ENCODE measurements at places on chromosomes 2 and 18. TPM values are rescaled to one million over a fixed set of nuclear protein-coding genes. Genes with fewer than 3 reads are reported as not detected.
A peak's percentile ranks its signal among the peaks of the same experiment; 100 is the strongest.

DNA sequence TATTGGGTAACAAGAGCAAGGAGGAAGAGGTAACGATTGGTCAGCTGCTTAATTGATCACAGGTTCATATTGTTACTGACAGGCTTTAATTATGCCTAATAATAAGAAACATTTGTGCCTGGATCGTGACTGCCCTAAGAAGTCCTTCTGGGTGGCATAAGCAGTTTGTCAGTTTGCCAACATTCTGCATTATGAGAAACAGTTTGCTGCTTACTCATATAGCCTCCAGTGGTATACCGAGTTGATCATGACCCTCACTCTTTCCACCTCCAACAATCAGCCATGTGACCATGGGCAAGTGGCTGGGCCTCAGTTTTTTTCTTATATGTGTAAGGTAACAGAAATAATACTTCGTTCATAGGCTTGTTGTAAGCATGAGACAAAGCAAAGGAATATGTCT lies 96.6 kb upstream of the CABLES1 start:
- DNase-seq: peak; percentile 75

DNA sequence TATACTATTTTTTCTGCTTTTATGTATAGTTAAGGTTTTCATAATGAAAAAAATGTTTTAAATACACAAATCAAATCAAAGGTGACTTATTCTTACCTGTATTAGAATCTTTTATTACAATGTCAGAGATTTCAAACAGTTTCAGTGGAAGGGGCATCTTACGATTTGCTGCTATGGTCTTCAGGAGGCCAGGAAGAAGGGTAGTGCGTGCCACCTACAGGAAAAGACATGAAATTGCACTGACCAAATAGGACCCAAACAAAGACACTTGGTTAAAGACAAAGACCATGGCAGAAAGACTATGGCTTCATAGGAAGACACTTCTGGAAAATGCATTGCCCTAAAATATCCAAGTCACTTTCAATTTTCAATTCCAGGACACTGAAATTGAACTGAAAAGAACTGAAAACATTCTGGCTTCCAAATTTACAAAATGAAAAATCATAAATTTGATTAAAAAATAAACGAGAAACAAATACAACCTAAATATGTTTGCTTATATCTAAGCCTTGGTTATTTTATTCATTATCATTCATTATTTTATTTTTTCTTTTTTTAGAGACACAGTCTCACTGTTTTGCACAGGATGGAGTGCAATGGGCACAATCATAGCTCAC lies 42.1 kb downstream of the FARSB start:
- DNase-seq: peak; percentile 74

GRCh38 chr2:207363761-207364290 lies 165.9 kb upstream of the CREB1 start:
- DNase-seq: no peak

DNA sequence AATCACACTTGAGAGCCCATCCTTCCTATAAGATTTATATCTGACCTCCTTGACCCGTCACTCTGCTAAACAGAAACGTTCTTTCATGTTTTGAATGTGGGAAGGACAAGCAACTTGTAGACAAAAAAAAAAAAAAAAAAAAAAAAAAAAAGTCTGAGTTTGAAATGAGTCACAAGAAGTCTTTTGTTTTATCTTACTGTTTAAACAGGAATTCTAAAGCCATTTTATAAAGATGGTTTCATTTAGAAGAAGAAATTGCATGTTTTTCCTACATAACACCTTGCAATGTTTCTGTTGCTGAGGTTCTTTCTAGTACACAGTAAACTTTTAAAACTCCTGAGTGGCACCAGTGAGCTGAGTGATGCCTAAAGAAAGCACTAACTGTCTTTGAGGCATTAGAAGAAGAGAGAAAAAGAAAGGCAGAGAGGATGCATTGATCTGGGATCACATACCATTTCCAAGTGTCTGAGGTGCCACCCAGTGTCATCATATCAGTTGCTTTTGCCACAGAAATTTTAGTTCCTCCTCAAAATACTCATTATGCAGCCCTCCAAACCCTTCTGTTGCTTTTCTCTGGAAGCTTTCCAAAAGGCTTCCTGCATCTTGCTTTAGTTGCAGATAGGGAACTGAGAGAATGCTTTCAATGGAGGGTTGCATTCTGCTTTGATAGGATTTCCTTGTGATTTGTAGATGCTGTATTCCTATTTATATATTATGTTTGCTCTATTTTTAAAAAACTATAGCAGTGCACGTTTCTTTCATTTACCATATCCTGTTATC lies 69.1 kb downstream of the ACVR2A start:
- DNase-seq: peak; percentile 31

DNA sequence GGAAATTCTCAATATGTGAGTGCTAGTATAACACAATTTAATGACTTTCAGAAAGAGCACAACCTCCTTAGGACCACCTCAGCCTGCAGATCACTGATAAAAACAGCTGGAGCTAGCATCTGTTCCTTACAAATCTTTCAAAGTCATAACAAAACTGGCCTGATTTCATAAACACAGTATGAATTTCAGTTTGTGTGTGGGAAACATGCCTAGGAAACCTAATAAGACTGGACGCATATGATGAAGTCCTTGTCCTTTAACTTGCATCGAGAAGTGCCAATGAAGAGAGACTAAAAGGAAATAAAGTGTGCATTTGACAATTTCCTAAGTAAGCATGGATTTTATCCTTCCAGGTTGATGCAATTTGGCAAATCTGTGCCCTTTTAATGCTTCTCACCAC lies 74.1 kb upstream of the KLHL14 start:
- DNase-seq: no peak

DNA sequence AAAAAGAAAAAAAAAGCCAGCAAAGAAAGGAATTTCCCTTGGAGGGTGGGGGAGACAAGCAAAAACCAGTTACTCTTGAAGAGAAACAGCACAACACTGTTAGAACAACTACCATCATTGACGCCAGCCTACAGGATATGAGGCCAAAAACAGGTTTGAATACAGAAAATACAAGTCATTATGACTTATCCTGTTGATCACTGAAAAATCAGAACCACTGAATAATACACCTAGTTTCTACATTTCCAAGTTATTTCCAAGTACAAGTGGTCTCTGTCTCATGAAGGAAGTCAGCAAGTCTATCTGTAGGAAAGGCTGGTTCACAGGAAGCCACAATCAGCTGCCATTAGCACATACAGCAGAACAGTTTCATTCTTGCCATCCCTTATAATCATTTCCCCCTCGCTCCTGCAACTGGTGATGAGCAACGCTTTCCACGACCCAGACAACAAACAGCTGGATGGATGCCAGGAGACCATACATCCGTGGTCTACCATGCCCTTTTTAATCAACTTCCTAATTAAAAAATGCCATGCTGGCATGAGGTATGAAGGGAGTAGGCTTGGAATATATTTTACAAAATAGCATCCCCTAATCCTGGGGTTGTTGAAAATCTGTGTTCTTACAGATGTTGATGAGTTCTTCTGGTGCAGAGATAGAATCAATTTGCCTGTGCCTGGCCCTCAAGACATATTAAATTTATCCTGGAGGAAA lies 10.4 kb downstream of the MYT1L start:
- DNase-seq: no peak

DNA sequence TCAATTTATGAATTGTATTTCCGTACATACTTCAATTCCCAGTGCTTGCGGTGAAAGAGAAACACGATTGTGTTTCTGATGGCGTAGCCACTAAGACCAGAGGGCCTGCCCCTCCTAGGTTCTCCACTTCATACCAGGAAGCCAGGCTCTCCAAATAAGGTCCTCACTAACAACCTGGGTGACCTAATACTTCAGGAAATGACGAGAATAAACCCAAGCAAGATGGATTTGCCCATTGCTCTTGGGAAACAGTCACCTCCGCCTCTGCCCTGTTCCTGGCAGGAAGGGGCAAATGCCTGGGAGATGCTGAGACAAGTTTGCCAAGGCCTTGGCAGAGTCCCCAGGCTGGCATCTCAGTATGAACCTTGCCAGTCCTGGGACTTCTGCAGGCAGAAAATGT lies 41.8 kb downstream of the TTC32 start:
- no peak for DNase-seq

GRCh38 chr2:212213191-212213590 lies 325.4 kb downstream of the ERBB4 start:
- DNase-seq: no peak

GRCh38 chr18:76251691-76252090 lies 243.4 kb downstream of the ZNF516 start:
- no peak for DNase-seq

DNA sequence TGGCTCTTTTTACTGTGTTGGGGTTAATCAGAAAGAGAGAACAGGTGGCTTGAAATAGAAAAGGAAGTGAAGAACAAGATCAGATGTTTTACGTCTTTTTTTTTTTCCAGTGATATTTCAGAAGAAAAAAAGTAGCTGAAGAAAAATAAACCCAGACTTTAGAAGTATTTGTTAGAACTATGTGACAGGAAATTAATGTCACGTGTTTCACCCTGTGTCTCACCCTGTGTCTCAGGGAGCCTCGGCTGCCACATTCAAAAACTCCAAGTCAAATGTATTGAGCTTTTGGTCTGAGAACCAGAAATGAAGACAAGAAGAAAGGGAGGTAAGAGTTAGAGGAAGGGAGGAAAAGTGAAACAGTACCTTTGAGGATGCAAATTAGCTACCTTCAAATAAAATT lies 38.0 kb downstream of the AKAIN1 start:
- no peak for DNase-seq

GRCh38 chr18:33745871-33746545 lies 168.0 kb downstream of the ASXL3 start:
- no peak for DNase-seq

DNA sequence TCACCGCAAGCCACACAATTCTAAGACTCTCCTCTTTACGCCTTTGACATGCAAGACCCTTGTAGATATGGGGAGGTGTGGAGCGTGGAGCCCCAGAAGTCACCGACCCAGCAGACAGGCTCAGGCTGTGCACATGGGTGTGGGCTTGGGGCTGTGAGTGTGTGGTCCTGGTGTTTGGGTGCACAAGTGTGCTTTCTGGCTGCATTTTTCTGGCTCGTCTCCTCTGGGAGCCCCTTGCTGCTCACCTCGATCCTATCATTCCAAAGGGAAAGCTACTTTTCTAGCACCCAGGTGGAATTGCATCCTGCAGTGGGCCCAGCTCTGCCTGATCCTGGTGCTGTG lies 143.0 kb downstream of the ACOXL start:
- DNase-seq: no peak

DNA sequence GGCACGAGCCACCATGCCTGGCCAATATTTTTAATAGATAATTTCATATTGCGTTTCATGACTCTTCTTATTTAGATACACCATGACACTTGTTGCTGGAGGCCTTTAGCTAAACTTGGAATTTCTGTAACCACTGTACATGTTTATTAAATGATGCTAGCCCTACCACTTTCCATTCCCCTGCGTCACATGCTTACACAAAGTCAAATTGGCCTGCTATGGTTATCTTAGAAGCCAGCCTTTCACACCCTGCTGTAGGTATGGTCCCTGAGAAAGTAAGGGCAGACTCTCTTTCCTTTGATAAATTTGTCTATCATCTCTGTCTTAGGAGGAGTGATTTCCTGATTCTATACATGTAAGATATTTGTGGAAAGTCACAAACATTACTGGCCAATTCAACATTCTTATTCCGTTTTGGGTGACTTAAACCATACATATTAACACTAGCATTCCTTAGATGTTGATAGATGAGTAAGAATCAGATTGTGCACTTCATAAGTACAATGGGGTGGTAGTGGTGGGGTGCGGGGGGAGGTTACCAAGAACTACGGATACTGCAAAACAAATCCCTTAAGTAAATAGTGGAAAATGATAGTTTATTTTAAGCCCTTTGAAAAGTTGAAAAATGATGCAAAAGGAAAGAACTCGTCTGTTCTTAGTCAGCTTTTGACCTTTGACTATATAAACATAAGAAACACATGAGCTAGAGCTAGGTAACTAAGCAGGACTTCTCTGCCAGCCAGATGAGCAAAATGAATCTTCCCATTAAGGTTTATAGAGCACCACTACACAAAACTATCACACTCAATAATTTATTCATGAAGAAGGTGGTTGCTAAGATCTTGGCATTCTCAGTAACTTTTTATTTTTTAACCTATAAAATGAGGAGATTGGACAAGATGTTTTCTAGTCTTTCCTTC lies 7.9 kb upstream of the NDUFV2 start:
- no peak for DNase-seq

- DNase-seq: peak; percentile 74
These were observed 345.7 kb downstream of the CYP26B1 start for GRCh38 chr2:71801969-71802368.

DNA sequence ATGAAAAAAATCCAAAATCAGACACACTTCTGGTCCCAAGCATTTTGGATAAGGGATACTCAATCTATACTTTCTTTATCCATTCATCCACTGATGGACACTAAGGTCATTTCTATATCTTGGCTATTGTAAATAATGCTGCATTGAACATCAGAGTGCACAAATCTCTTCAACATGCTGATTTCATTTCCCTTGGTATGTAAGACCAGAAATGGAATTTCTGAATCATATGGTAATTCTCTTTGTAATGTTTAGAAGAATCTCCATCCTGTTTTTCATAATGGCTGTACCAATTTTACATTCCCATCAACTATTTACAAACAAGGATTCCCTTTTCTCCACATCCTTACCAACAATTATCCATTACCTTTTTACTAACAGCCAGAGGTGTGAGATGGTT lies 33.7 kb upstream of the MCM6 start:
- DNase-seq: no peak

DNA sequence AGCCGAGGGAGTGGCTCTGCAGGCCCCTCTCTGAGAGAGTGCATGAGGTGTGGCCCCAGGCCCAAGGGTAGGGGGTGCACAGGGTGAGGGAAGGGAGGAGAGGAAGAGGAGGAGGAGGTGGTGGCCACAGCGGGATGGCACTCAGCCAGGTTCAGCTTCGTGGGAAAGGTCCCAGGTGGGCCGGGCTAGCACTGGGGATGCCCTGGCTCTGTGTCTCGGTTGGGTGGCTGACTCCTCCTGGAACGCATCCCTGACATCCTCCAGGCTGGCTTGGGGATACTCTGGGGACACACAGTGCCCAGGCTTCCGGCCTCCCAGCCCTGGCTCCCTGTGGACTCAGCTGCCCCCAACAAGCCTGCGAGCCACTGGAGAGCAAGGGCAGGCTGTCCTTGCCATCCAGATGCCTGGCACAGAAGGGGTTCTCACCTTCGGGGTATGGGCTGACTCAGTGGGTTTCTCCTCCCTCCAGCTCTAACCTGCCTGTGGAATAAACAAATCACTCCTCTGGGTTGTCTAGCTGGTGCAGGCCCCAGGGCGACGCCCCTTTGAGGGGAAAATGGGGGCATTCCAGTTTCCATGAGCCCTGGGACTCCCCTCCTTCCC lies 582 bp upstream of the ZAP70 start:
- DNase-seq: no peak

SERPINB10 gene
- total RNA-seq: 1.2 TPM

FAM124B gene
- total RNA-seq: not detected

FAM110C gene
- not detected for total RNA-seq

CACNB4 gene
- total RNA-seq: 0.35 TPM

MDH1B gene
- 2.2 TPM for total RNA-seq

CNGA3 gene
- not detected for total RNA-seq

GALM gene
- total RNA-seq: 27.6 TPM

CYRIA gene
- total RNA-seq: 0.05 TPM

RAPGEF4 gene
- total RNA-seq: 5.4 TPM

INPP5D gene
- 0.50 TPM for total RNA-seq
